COR-L47 (cell line): ENCODE measurements at places on chromosomes 1 and 21.

GRCh38 chr1:203063287-203063686, 22.5 kb downstream of the MYOG start:
- DNase-seq, result no peak

DNA sequence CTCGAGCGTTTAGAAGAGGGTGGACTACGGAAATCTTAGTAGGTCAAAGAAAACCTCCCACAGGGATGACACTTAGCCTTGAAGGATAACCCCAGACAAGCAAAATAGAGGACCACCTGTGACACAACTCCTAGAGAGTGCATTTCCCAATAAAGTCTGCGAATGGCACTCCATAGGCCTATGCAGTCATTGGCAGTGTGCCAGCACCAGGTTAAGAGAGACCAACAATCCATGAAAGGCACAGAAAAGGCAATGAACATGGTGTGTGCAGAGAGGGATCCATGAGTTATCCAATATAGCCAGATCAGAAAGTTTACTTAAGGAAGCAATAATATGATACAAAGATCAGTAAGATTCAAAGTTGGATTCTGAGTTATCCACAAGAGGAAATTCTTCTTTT, 45.2 kb upstream of the FMO2 start:
- DNase-seq, result no peak

DNA sequence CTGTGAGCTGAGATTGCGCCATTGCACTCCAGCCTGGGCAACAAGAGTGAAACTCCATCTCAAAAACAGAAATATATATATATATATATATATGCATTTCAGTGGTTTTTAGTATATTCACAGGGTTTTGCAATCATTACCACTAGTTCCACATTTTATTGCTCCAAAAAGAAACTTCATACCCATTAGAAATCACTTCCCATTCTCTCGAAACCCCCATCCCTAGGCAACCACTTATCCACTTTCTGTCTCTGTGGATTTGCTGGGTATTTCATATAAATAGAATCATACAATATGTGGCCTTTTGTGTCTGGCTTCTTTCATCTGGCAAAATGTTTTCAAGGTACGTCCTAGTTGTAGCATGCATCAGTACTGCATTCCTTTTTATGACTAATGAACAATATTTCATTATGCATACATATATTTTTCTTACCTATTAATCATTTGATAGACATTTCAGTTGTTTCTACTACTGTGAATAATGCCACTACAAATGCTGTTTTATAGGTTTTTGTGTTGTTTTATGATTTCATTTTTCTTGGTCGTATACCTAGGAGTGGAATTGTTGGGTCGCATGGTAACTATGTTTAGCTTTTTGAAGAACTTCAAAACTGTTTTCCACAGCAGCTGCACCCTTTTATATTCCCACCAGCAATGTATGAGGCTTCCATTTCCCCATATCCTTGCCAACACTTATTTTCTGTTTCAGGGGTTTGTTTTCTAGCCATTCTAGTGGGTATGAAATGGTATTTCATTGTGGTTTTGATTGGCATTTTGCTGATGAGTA, 95.9 kb downstream of the PHTF1 start:
- no peak for DNase-seq

GRCh38 chr21:41977034-41977950, 23.5 kb upstream of the C2CD2 start:
- DNase-seq, result no peak

- peak; percentile 42 for DNase-seq
These were observed 284.6 kb downstream of the PTBP2 start for GRCh38 chr1:97006044-97006661.

- DNase-seq, result no peak
These were observed 921.5 kb downstream of the KCNT2 start for GRCh38 chr1:195686764-195687163.

DNA sequence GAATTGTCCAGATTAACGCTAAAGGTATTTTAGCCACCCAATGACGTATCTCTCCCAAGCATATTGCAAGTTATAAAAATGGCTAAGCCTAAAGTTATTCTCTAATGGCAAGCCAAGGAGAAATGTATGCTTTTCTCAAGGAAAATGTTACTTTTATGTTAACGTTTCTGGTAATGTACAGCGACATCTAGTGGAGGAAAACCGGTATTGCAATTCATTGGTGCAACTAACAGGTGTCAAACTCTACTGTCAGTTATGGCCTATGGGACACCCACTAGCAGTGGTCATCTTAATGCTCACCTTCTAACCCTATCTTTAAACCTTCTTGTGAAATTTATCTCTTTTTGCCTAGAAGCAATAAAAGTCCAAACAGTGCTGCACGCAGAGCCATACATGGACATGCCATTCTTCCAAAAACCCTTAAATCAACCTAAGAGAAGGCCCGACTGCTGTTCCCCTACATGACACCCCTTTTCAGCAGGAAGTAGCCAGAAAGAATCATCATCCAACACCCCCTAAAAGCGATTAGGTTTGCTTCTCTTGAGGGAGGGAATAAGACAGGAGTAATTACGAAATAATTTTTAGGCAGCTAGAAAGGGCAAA, 68.7 kb upstream of the LRIF1 start:
- no peak for DNase-seq

DNA sequence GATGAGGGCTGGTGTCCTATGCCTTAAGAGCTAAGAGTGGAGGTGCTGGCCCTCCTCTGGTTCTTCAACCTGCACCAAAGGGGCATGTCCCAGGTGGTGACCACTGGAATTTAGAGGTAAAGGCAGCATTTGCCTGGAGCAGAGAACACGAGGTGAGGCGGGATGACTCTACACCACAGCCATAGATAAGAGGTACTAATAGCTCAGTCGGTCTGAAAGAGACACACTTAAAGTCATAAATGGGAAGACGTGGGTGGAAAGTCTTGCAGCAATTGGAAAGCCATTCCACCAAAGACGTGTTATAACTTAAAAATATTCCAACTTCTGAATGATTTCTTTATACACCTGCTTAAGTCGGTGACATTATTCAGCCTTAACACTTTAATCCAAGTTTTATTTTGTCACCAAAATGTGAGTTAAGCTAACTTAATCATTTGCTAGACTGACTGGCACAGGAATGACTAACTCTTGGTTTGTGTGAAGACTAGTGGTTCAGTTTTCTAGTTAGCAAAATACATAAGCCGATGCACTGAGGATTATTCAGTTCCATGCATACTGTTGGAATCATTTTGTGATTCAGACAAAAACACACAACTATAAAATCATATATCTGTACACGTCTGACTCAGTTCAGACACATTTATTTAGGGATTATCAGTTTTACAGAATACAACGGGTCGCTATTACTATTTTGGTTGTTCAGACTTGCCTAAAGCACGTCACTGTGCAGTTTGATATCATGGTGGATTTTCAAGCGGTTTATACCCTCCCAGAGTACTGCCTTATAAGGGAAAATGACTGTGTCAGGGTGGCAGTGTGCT, 4.6 kb upstream of the ETS2 start:
- no peak for DNase-seq

GRCh38 chr1:90359994-90360393, 357.1 kb downstream of the BARHL2 start:
- no peak for DNase-seq

DNA sequence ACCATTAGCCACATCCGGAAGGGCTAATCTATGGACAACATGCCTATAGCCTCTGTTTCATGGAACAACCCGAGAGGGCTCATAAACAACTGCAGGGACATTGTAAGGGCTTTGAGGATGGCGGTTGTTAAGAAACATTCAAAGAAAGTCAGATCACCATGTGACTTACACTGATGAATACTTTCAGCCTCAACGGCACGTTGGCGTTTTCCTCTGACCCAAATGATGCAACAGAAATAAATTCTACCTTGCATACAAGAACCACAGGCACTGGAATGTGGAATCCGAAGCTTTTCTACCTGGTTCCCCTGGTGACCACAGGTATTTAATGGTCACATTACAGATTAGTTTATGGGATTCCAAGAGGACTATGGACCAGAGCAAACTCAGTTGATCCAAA, 107.0 kb downstream of the CLIC6 start:
- DNase-seq, result no peak

DNA sequence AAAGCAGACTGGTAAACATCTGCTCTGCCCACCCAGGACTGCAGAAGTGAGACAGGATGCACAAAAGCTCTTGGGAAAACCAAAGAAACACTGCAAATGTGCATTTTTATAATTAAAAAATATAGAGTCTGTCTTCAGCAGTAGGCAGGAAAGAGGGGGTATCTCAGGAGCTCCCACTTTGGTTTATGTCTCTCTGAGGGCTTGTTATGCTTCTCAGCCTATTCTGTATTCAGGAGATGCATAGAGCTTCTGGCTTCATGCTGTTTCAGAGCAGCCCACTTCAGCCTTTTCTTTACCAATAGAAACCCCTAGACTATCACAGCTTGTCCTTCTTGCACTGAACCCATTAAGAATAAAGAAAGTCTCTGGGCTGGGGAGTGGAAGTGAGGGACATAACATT, 148.0 kb downstream of the ROR1 start:
- no peak for DNase-seq

- no peak for DNase-seq
These were observed 35.0 kb upstream of the THEM4 start for GRCh38 chr1:151944126-151944856.

GRCh38 chr1:207298636-207299398, 22.7 kb upstream of the CD55 start:
- no peak for DNase-seq

DNA sequence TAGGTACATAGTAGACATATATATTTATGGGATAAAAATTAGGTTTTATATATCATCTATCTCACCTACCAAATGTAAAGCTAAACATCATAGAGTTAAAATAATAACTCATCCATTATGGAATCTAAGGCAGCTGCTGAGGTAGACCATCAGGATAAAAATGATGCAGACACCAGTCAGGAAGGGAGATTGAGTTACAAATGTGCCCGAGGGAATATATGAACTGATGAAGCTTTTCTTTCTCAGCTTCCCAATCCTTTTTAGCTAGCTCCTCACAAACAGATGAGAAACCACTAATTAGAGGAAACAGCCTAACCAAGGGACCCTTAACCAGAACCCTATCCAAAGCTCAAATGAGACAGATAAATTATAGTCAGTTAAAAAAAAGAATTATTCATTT, 20.9 kb downstream of the TTLL7 start:
- DNase-seq, result peak; percentile 21

DNA sequence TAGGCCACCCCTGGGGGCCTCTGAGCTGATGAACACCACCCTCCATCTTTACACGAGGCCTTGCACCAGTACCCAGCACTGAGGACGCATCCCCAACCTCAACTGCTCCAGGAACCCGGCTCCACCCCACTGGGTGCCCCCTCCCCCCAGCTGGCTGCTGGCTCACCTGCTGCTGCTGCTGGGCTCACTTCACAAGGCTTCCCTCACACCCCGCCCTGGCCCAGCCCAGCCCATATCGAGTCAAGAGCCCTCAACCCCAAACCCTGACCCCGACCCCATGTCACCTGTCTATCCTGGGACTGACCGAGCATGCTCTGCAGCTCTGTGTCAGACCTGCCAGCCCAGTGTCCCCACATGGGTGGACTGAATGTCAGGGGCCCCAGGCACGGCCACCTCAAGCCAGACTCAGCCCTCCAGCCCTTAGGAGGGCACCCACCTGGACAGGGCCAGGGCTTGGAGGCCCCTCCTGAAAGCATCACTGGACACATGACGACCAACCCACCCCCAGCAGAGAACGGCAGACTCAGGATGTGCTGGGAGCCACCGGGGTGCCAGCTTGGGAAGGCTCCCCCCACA, 21.4 kb downstream of the WNT9A start:
- no peak for DNase-seq

DNA sequence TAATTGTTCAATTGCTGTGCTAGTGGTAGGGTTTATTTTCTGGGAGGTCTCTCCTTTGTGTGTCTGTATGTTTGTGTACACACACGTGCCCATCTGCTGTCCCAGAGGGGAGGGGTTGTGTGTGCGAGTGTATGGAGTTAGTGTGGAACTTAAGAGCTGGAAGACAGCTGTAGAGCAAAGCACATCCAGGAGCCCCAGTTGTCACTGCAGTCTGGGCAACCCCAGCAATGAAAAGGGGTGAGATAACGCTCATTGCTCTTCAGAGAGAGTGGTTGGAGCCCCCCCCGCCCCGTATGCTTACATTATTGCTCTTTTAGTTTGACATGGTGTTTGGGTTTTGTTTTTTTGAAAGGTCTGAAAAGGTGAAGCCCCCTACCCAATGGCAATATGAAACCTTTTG, 36.9 kb downstream of the NCF2 start:
- DNase-seq, result no peak

GRCh38 chr1:61392409-61393242, 310.3 kb downstream of the NFIA start:
- DNase-seq, result peak; percentile 50
